Fibroblast of lung (primary cell): ENCODE measurements at places on chromosomes 12 and 14. TPM values are rescaled to one million over a fixed set of nuclear protein-coding genes. Genes with fewer than 3 reads are reported as not detected.

ACIN1 gene
- total RNA-seq, result 58.3 and 75.1 TPM in 2 replicates

DEGS2 gene
- under 0.01 and 0.26 TPM in 2 replicates for total RNA-seq

ENTPD5 gene
- total RNA-seq, result 6.7 and 9.6 TPM in 2 replicates

APOF gene
- total RNA-seq, result not detected in 2 replicates

BICDL1 gene
- under 0.01 TPM in 1 of 2 replicates, not detected in the other for total RNA-seq

ARG2 gene
- 2.3 and 8.4 TPM in 2 replicates for total RNA-seq

CELA1 gene
- not detected in 2 replicates for total RNA-seq

ACSM4 gene
- not detected in 2 replicates for total RNA-seq

NRIP2 gene
- under 0.01 and 0.17 TPM in 2 replicates for total RNA-seq

CRY1 gene
- total RNA-seq, result 8.0 and 9.6 TPM in 2 replicates

SLC17A8 gene
- not detected in 2 replicates for total RNA-seq

KCNH5 gene
- 0.83 and 1.0 TPM in 2 replicates for total RNA-seq

CNTN1 gene
- total RNA-seq, result 0.26 and 0.83 TPM in 2 replicates

KLRC2 gene
- not detected in 2 replicates for total RNA-seq

B4GALNT3 gene
- total RNA-seq, result not detected in 2 replicates

PFDN5 gene
- 735 and 788 TPM in 2 replicates for total RNA-seq

TMEM63C gene
- 0.66 TPM in 1 of 2 replicates, not detected in the other for total RNA-seq

TAS2R43 gene
- 0.99 and 1.0 TPM in 2 replicates for total RNA-seq

CISTR gene
- not detected in 2 replicates for total RNA-seq

ZNF891 gene
- 1.0 and 1.2 TPM in 2 replicates for total RNA-seq

ZNF385A gene
- total RNA-seq, result 2.3 and 3.3 TPM in 2 replicates

GLIPR1L2 gene
- total RNA-seq, result 0.33 and 1.0 TPM in 2 replicates

IL23A gene
- 0.17 TPM in 1 of 2 replicates, not detected in the other for total RNA-seq

DDX24 gene
- total RNA-seq, result 103 and 143 TPM in 2 replicates

MAP3K9 gene
- total RNA-seq, result under 0.01 and 0.17 TPM in 2 replicates

P2RX4 gene
- total RNA-seq, result 27.7 and 59.8 TPM in 2 replicates
